ENCODE measurements at places on chromosomes 7 and 10. TPM values are rescaled to one million over a fixed set of nuclear protein-coding genes. Genes with fewer than 3 reads are reported as not detected.

The ELN gene
- total RNA-seq = 15.4 TPM

The VGF gene
- not detected for total RNA-seq

GRCh38 chr10:23031318-23031717 is 64.1 kb upstream of the MSRB2 start:
- DNase-seq = no peak

DNA sequence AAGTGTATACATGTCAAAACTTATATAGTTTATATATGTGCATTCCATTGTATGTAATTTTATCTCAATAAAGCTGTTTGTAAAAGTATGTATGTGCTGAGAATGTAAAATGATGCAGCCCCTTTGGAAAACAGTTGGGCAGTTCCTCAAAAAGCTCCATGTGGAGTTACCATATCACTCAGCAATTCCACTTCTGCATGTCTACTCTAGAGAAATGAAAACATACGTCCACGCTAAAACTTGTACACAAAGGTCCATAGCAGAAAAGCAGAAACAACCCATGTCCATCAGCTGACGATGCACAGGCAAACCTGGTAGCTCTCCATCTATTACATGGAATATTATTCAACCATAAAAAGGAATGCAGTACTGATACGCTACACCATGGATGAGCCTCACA is 8.3 kb upstream of the RGS10 start:
- no peak for DNase-seq

GRCh38 chr7:34211018-34211417 is 305.7 kb downstream of the BMPER start:
- no peak for DNase-seq

DNA sequence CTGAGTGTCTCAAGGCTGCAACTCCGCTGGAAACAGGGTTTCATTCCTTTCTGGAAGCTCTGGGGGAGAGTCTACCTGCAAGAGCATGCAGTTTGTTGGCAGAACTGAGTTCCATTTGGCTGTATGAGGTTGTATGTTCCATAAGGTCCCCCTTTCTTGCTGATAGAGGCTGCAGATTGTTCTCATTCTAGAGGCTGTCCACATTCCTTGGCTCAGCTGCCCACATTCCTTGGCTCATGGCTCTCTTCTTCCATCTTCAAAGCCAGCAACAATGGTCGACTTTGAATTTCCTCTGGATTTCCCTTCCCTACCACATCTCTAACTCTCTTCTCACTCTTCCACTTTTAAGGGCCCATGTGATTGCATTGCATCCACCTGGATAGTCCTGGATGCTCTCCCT is 147.3 kb upstream of the CDCA7L start:
- no peak for DNase-seq

- DNase-seq = no peak
These were observed 38.7 kb upstream of the GSAP start for GRCh38 chr7:77454802-77455201.

The INMT gene
- 32.0 TPM for total RNA-seq

DNA sequence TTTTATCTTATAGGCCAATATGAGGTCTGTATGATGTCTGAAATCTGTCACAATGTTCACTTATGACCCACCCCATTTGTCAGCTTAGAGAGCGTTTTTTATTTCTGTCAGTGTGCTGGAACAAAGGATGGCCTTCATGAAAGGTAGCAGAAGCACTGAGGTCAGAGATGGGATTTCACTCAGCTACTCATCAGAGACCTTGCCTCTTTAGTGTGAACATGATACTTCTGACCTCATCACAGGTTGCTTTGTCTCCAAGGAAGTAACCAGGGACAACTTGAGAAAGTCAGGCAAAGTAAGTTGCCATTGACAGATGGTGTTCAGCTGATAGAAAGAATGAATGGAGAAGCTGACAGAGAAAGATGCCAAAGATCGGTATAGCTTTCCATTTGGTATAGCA is 16.3 kb downstream of the YAE1 start:
- DNase-seq = no peak

- DNase-seq = no peak
These were observed 21.4 kb downstream of the STAMBPL1 start for GRCh38 chr10:88901206-88901983.

GRCh38 chr10:72738486-72738885 is 46.5 kb downstream of the MCU start:
- DNase-seq = no peak

DNA sequence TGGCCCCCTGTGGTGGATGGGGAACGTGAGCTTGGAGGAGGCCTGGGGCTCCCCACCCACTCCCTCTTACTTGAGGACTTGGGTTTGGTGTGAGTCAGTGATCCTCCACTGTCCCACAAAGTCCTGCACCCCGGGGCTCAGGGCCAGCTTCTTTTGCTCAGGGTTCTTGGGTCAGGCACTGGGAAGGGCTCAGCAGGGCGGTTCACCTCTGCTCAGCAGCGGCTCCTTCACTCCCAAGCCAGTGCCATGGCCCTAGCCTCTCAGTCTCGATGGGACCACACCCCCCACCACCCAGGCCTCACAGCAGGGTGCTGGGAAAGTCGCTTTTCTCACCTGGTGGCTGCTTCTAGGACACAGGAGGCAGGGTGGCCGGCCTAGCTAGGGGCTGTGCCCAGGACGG is 59.1 kb downstream of the ELFN1 start:
- no peak for DNase-seq

The GRB10 gene
- total RNA-seq = 59.3 TPM

- DNase-seq = no peak
These were observed 322.0 kb downstream of the CRPPA start for GRCh38 chr7:16099302-16099849.

The SLC26A3 gene
- total RNA-seq = not detected

GRCh38 chr10:4670737-4671136 is 155.3 kb upstream of the AKR1E2 start:
- DNase-seq = no peak

- DNase-seq = no peak
These were observed 66.5 kb upstream of the TNS3 start for GRCh38 chr7:47648275-47648925.

DNA sequence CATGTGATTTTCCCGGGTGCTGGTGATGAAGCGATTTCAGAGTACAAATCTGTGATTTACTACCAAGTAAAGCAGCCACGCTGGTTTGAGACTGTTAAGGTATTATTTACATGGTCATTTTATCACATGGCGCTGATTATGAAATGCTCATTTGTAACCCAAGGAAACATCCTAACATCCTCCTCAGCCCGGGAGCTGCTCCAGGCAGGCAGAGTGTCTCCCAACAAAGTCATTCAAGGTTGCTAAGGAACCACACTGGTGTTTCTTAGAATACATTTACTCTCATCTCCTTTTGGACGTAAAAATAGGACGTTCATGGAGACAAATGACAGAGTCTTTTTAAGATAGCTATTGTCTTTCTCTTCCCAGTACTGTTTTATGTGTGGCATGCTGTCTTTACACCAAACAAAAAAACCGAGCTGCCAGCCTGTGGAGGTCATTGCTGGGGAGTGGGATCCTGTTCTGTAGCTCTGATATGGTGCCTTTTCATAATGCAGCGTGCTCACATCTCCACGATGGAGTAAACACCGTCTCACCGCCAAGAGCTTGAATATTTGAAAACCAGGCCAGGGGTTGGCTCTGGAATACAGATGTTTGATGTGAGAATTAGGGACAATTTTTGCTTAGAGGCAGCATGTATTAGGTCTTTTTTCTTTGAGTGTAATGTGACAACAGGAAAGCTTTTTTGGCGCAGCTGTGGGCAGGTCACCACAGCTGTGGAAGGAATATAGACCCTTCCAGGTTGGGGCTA is 119.6 kb downstream of the DOCK1 start:
- DNase-seq = peak; percentile 63
